ENCODE measurements at places on chromosomes 6 and 20. TPM values are rescaled to one million over a fixed set of nuclear protein-coding genes. Genes with fewer than 3 reads are reported as not detected.
A peak's percentile ranks its signal among the peaks of the same experiment; 100 is the strongest.

DNA sequence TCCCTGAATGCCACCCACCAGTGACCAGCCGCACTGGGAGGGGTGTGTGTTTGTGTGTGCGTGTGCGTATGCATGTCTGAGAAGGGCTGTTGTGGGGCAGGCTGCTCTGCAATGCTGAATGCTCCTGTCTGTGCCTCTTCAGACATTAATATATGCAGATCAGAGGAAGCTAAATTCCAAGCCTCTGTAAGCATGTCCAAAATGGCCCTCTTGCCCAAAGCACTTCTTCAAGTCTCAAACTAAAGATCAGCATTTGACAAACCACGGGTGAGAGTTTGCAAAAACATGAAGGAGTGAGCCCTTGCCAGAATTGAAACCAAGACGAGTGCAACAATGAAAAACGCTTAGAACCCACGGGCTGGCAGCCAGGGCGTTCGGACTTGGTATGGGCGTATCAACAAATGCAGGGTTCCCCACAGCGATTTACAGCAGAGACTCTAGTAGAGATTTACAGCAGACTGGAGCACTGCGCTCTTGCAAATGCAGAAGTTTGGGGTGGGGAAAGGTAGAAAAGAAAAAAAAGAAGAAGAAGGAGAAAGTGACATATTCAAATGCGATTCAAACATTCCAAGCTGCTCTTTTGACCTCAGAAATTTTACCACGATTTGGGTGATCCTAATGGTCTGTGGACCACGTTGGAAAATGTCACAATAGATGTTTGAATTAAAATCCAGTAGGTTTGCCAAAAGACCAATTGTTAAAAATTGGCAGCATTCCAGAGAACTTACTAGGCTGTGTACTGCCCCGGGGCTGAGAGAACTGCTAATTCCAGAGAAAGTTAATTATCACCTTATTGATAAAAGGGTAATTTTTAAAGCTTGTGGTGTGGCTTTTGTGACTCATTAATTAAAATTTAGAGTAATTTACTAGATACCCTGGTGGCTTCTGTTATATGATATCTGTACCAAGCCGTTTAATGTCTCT, 3.5 kb downstream of the SCML4 start:
- DNase-seq, result no peak

GRCh38 chr6:128276311-128276710, 244.1 kb downstream of the PTPRK start:
- DNase-seq, result no peak

DNA sequence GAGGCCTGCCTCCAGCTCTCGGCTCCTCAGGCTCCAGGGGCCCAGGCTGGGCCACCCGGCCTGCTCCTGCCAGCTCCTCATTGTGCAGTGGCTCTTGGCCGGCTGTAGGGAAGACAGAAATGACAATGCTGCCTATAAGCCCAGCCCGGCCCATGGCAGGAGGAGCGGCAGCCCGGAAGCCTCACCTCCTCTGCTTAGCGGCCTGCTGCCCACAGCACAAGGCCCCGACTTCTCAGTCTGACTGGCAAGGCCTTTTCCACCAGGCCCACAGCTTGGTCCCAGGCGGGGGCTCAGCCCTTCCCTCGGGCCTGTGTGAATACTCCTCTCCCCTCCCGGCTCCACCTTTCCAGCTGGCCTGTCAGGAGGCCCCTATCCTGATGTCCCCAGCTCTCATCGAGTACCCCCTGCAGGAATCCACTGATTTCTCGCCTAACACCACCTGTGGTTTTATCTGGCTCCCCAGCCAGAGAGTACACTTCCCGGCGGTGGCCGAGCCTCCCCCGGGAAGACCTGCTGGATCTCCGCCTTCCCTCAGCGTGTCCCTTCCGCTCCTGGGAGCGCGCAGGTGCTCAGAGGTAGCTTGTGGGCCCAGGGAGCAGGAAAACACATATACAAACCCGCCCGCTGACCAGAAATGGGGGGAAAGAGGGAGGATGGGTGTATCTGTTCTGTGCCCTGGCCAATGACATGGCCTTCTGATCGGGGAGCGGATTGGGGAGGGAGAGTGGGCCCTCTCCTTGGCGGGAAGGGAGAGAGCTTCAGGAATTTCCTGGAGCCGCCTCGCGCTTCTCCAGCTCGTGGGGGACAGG, 963 bp downstream of the DDRGK1 start:
- DNase-seq, result no peak

Gene MAS1
- under 0.01 TPM for total RNA-seq

DNA sequence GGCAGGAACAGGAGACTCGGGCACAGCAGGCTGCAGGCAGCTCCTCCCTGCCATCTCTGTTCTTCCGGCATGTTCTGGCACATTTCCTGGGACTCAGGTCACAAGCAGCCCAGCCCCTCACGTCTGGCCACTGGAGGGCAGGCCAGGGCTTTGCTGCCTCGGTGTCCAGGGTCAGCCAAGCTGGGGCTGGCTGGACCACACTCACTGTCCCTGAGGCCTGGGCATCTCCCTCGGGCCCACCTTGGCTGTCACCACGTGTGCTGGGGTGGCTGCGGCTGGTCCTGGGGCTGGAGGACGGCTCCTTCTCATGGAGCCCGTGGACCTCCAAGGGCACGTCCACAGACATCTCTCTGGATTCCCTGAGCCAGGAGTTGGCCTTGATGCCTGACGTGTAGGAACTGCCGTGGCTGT, 18.5 kb downstream of the FRMD1 start:
- peak; percentile 36 for DNase-seq

DNA sequence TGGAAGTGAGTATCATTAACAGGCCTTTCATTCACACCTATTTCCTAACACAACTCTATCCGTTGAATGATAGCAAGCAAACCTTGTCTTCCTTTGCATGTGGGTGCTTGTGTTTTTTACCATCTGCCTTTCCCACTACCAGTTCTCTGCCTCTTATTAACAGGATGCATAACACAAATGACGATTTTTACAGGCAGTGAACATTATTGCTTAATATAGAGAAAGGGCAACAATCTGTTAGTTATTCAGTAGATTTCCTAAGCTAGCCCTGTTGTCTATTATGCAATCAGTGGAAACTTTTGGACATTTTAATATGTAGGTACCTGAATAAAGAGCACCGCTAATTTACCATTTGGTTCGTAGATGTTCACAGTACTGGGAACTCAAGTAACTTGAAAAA, 348.8 kb upstream of the PLCB4 start:
- DNase-seq, result no peak

DNA sequence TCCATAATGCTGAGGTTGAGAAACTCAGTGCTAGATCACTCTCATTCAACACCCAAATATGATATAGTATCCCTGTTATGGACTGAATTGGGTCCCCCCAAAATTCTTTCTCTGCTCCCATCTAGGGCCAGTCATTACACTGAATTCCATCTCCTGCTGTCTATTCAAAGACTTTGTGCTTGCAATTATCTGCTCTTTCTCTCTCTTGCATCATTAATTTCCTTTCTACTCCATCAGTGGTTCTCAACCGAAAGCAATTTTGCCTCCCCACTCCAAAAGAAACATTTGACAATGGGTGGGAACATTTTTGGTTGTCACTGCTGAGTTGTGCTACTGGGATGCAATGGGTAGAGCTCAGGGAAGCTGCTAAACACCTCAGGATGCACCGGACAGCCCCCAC, 271.5 kb upstream of the CDYL start:
- no peak for DNase-seq

GRCh38 chr6:11718031-11718430, 60.6 kb downstream of the ADTRP start:
- DNase-seq, result no peak

DNA sequence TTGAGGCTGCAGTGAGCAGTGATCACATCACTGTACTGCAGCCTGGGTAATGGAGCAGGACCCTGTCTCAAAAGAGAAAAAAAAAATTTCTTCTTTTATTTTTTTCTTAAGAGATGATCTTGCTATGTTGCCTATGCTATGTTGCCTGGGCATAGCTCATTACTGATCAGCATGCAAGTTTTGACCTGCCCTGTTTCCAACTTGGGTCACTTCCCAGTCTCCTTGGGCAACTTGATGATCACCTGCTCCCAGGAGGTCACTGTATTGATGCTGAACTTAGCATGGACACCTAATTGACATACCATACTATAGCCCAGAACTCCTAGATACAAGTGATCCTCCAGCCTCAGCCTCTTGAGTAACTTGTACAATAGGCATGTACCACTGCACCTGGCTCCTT, 30.7 kb upstream of the NANP start:
- no peak for DNase-seq

- no peak for DNase-seq
Measured at GRCh38 chr6:5302995-5303622, 41.8 kb downstream of the FARS2 start.

- DNase-seq, result peak; percentile 1
Measured at GRCh38 chr6:39416728-39417127, 94.2 kb upstream of the KCNK16 start.

DNA sequence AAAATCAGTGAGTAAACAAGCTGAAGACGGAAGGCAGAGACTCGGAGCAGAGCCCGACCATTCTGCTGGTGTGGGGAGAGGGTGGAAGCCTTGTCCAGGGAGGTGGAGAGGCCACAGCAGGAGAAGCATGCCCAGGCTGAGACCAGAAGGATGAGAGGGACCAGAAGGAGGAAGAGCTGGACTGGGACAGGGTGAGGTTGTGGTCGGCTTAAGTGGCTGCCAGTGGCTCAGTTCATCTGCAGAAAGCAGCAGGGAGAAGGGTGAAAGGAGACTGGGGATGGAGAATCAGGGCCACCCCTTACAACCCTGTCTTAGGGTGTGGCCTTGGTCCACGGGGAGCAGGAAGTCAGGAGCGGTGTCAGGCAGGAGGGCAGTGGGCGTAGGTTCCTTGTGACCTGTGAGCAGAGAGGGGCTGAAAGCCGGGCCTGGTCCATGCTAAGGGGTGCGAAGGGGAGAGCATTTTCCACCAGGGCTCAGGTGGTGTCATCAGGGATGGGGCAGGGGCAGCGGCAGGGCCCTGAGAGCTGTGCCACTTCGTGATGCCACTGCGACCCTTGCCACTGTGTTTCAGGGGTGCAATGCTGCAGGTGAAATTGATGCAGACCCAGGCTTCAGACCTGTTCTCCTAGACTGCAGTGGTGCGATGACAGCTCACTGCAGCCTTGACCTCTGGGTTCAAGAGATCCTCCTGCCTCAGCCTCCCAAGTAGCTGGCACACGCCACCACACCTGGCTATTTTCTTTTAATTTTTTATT, 81.1 kb downstream of the TTLL2 start:
- DNase-seq, result no peak

DNA sequence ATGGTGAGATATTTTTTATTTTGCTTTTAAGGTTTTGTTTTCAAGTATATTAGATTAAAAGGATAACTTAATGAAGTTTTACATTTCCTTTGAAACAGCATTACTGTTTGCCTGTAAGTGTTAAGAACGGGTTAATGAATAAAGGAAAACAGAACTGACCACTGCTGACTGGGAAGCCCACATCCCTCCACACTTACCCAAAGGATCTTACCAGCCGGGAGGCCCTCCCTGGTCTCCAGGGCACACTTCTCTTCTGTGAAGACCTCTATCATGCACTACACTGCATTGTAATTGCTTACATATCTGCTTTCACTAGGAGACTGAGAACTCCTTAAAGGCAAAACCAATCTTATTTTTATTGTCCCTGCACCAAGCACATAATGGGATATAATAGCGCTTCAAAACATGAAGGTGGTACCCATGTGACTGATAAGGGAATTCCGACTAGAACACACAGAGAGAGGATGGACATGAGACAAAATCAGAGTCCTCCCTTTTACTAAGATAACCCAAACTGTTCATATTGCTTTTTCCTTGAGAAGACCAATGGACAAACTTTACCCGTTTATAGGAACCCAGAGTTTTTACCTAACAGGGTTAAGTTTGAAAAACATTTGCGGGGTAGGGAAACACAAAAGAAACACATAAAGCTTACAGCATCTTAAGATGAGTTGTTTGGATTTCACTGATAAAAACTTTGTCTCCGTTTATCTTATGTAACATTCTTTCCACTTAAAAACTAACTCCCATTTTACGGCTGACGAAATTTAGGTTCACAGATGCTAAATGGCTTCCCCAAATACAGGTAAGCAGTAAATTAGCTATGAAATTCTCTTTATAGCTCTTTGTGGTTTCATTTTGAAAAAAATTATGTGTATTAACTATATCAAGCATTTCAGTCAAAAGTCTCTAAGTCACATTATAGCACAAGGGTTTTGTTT, 8.7 kb downstream of the EZR start:
- no peak for DNase-seq

GRCh38 chr6:132192631-132193030, 208.6 kb downstream of the MOXD1 start:
- DNase-seq, result no peak

DNA sequence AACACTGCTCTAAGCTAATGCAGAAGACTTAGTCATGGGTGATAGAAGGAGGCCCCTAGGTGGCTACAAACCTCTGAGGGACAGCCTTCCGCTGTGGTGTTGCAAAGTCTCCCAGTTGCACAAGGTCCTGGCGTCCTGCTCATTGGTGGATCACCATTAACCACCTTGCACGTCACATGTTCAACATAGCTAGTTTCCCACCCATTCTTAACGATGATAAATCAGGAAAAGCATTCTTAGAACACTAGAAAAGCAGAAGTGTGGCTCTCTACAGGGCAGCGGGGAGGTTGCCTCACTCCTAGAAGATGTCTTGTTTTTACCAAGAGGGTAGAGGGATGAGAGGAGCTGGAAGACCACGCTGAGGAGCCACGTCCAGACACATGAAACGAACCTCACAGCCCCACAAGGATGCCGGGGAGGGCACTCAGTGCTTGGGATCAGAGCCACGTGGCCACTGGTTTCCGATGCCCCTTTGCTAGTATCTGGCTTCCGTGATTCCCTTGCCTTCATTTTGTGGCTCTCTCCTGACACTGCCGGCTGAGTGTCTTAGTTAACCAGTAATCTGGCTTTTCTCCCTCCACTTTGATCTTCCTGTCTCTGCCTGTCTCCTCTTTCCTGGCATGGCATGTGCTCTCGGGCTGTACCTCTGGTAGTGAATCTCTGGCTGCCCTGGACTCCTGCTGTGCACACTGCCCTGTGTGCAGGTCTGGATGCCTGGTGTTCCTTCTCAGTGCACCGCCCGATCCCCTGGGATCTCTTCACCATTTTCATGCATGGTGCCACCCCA, 91.4 kb upstream of the NEDD9 start:
- no peak for DNase-seq

DNA sequence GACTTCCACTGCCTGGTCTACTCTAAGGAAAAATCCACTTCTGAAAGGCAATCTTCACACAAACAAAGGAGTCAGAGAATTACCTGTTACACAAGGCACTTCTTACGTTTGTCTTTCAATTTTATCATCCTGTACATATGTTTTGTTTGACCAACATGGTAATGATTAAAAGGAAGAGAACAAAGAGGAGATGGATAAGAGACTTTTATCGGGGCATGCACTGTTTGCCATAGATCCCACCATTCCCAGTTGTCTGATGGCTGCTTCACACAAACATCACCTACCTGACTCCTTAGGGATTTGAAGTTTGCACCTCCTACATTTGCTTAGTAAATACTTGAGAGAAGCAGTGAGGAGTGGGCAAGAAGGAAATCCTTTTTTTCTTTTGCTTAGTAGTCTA, 87.1 kb downstream of the BFSP1 start:
- DNase-seq, result no peak

Gene BPIFA1
- not detected for total RNA-seq

DNA sequence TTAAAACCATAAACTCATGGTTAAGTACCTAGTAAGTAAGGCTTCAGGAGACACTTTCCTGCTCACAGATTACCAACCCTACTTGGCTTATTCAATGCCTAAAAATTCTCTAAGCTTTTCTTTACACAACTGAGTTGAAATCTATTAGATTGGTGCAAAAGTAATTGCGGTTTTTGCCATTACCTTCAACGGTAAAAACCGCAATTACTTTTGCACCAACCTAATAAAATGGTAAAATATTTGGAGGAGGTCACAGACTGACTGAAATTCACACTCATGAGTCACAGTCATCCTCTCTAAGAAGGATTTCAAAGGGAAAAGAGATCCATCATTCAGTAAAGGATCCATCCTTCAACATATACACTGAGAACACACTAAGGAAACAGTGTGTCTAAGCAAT, 25.9 kb downstream of the PKHD1 start:
- no peak for DNase-seq

Gene SYNGAP1
- total RNA-seq, result 2.8 TPM

Measured in myocyte (in vitro differentiated cells).